ENCODE measurements at places on chromosomes 2 and 18. TPM values are rescaled to one million over a fixed set of nuclear protein-coding genes. Genes with fewer than 3 reads are reported as not detected.

Gene KHK
- total RNA-seq = 39.1 TPM

DNA sequence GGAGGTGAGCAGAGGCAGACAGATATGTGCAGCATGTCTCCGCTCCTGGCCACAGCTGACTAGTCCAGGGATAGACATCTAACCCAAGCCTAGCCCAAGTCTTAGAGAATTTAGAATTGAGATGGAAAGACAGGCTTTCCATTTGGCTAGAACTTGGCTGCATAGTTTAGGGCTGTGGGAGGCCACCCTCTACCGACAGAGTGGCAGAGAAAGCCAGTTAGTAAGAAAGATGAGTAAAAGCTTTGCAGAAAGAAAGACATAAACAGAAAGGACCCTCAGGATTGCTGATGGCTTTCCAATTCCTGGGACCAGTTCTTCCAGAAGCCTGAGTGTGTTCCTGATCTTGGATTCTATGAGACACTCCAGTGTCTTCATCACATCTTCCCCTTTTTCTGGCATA lies 62.1 kb downstream of the DYM start:
- no peak overlapping the region for H3K27ac ChIP-seq
- H3K27me3 ChIP-seq = no peaks in the 10 kb centered on the region
- H3K4me3 ChIP-seq = no peak overlapping the region
- peaks cover 5% of the 10 kb centered on the region for H3K4me1 ChIP-seq

DNA sequence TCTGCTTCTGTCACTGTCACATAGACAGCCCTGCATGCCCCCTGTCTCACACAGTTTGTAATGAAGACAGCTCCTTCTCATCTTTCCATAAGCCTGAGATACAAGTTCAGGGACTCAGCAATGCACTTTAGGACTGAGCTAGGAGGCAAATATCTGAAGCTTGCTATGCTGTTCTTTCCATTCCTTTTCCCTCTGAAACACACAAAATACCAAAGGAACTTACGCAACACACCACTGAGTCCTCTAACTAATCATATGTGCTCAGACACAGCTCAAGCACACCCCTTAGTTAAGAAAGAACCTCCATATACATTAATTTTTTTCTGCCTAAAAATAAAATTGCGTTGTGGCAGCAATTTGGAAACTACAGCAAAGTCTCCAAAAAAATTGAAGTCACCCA lies 17.9 kb downstream of the SERPINB8 start:
- no peak for DNase-seq
- no peak overlapping the region for H3K27ac ChIP-seq
- no peak overlapping the region for H3K4me3 ChIP-seq
- no peaks in the 10 kb centered on the region for H3K36me3 ChIP-seq

DNA sequence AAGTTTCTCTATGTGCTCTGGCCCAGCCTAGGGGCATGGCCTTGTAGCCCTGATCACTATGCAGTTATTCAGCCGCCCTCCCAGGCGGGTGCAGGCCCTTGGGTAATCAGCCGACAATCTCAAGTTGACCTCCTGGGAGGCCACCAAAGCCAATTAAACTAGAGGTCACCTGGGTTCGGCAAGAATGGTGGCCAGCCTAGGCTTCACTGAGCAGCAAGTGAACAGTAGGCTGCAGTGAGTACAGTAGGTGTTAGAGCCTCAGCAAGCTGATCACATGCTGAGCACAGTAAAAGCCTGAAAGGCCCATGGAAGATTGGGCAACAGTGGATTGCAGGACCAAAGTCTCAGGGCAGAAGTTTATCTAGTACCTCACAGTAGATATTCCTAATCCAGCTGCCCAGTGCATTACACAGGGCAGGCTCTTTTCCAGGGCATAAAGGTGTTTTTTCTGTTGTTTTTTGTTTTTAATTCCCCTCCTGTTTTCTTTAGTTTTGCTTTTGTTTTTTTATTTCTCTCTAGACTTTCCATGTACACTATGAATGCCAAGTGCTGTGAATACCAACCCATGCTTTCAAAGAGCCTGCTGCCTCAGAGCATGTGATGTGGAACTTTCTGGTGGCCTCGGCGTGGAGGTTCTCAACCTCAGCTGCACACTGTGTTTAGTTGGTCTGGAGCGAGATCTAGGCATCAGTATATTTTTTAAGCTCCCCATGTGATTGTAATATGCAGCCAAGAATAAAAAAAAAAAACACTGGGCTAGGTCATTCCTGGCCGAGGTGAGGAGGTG lies 55.9 kb upstream of the ATL2 start:
- no peak overlapping the region for H3K27ac ChIP-seq
- DNase-seq = no peak
- H3K27me3 ChIP-seq = no peaks in the 10 kb centered on the region

Gene WDR75
- total RNA-seq = 63.4 TPM

- no peaks in the 10 kb centered on the region for H3K4me1 ChIP-seq
- H3K27ac ChIP-seq = no peak overlapping the region
These were observed 15.4 kb downstream of the PECR start for GRCh38 chr2:216066230-216066629.

Gene LMAN2L
- total RNA-seq = 24.0 TPM

DNA sequence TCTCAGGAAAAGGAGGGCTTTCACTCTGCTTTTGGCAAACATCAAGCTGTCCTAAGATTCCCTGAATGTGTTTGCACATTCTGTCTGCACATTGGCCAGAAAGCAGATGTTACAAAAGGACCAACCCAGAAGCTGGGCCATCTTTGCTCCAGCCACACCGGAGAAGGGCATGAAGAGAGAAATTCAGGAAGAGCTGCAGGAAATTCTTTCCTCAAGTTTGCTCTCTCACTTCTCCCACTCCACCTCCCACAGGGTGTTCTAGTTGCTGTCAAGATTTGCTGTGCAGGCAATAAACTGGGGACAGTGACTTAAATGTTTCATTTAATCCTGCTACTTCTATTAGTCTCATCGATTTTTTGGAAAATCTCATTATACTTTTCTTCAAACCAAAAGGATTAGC lies 137.7 kb upstream of the UNC80 start:
- no peak overlapping the region for H3K4me3 ChIP-seq
- DNase-seq = no peak
- no peaks in the 10 kb centered on the region for H3K4me1 ChIP-seq
- no peaks in the 10 kb centered on the region for H3K36me3 ChIP-seq
- H3K27ac ChIP-seq = no peak overlapping the region

DNA sequence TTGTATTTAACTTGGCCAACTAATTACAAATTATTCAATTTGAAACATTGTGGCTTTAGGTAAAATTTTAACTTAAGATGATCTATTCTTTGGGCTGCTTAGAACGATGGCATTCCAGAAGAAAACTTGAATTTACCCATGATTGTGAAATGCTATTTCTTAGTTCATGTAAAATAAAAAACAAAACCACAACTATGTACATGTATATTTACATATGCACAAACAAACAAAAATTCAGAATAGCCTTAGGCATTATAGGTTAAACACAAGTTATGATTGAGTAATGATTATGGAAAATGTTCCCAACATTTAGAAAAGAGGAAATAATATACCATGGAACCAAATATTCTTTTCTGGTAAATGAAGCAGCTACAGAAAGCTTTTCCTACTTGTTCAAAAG lies 3.5 kb upstream of the SMCHD1 start:
- H3K27ac ChIP-seq = no peak overlapping the region
- no peaks in the 10 kb centered on the region for H3K36me3 ChIP-seq
- DNase-seq = no peak

- H3K4me3 ChIP-seq = no peak overlapping the region
- no peaks in the 10 kb centered on the region for H3K27me3 ChIP-seq
- H3K36me3 ChIP-seq = no peaks in the 10 kb centered on the region
- no peak overlapping the region for H3K27ac ChIP-seq
- no peaks in the 10 kb centered on the region for H3K4me1 ChIP-seq
These were observed 73.4 kb upstream of the ATL2 start for GRCh38 chr2:38450509-38450908.

DNA sequence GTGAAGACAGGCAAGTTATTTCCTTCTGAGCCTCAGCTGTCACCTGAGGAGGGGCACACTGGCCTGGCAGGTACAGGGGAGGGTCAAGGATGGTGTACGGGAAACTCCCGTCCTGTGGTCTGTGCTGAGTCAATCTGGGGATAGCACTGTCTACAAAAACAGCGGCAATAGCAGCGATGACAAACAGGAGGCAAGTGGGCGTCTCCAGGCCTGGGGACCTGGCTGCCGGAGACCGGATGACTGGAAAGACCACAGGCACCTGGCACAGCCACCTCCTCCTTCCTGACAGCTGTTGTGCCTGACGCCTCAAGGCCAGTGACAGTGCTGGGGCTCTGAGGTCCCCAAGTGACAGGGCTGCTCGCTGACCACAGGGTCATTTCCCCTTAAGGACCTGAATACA lies 202.1 kb upstream of the HS6ST1 start:
- no peak for DNase-seq
- no peaks in the 10 kb centered on the region for H3K27me3 ChIP-seq
- H3K4me3 ChIP-seq = no peak overlapping the region
- H3K36me3 ChIP-seq = no peaks in the 10 kb centered on the region
- H3K4me1 ChIP-seq = no peaks in the 10 kb centered on the region
- H3K27ac ChIP-seq = no peak overlapping the region
